ENCODE measurements at places on chromosomes 13 and 19.

- no peak for DNase-seq
Observed at GRCh38 chr19:46975925-46976782, 43.5 kb upstream of the NPAS1 start.

DNA sequence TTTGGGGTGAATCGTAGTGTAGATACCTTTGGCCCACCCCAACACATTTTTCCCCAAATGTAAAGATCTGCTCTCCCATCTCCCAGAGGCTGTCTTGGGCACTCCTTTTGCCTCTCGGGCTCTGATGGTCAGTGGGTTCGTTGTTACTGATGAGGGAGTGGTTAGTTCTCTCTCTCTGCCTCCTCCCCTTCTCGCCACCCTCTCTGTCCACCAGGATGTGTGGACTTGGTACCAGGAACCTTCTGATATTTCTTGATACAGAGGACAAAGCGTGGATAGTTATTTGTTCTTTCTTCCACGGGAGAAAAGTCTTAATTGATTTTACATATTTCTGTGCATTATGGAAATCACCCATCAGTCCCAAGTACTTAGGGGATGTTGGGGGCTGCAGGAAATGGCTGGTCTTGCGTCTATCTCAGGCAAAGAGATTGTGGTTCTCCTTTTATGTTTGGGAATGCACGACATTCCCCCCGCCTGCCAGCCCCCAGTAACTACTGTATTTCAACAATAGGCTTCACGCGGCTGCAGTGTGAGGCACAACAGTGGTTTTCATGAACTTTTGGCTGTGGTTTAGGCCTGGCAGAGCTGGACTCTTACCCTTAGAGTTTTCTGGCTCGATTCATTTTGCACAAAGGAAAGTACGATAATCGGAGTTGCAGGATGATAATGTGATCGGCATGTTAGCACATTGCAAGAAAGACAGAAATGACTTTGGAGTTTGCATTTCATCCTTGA is 79.0 kb upstream of the ZNF536 start:
- no peak for DNase-seq

- no peak for DNase-seq
Observed at GRCh38 chr19:43465468-43466120, at the start of gene LYPD3. Gene LYPD3 (minus strand): TSS chr19:43465608. CDS start chr19:43465571, 37 bp downstream.

GRCh38 chr19:28297586-28298157 is 915.3 kb downstream of the UQCRFS1 start:
- DNase-seq = no peak

GRCh38 chr19:37655689-37656371 is 565 bp upstream of the ZFP30 start:
- peak; percentile 82 for DNase-seq

DNA sequence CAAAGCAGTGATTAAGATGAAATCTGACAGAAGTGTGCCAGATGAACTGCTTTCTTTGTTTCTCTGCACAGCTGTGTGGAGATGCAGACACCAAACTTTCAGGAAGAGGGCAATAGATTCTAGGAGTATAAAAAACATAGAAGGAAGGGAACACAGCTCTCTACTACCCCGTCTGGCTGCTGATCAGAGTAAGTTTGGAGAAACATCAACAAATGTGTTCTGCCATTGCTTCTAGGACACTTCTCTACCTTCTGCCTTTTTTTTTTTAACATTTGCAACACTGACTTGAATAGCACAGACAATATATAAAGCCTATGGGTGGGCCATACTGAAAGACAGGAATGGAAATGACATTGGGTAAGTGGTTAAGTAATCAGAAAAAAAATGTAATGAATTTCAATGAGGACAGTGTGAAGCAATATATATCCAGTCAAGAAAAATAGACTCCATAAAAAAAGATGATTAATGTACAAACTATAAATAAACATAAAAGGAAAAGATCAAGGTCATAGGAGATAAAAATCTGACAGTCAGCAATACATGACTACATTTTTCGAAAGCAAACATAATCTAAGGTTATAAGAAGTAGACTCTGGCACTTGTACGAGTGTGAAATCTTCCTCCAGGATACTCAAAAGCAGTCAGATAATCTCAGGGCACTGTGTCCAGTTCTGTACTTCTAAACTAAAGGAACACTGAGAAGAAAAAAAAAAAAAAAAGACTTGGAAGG is 21.4 kb downstream of the NUFIP1 start:
- no peak for DNase-seq

DNA sequence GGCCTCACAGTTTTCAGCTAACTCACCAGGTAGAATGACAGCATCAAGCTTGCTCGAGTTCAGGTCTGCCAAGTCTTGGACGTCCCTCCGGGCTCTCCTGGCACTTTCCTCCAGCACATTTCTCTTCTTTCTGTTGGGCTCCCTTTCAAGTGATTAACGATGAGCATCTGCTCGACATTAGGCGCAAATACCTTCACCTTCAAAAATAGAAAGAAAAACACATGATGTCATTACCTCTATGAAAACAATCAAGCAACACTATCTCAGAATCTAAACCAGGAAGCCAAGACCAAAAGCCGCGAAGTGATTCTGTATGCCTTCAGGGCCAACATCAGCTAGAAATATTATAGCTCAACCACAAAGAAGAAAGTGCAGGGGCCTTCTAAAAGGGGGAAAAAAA is 15.4 kb upstream of the CLN5 start:
- no peak for DNase-seq

GRCh38 chr19:5313307-5313706 is 27.3 kb downstream of the PTPRS start:
- DNase-seq = no peak

- no peak for DNase-seq
Observed at GRCh38 chr13:39821977-39822376, 166.5 kb downstream of the COG6 start.

DNA sequence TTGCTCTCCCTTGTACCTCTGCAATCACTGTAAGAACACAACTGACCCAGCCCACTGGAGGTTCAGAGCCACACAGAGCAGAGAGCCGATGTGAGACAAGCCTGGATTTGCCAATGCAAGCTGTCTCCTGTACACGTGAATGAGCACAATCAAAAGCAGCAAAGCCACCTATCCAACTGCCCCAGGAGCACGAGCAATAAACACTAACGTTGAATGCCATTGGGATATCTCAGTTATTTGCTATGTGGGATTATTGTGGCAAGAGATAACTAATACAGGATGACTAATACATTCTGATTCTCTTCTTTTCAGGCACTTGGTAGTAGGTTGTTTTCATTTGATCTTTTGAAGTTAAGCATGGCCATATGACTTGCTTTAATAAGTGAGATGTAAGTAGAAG is 85.2 kb upstream of the FAM216B start:
- no peak for DNase-seq

DNA sequence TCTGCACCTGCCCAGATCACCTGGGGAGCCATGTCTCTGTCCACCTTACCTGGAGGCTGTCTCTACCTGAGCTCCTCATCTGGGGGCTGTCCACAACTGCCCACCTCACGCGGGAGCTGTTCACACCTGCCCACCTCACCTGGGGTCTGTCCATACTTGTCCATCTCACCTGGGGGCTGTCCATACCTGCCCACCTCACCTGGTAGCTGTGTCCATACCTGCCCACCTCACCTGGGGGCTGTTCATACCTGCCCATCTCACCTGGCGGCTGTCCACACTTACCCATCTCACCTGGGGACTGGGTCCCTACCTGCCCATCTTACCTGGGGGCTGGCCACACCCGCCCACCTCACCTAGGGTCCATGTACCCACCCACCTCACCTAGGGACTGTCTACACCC is 10.0 kb upstream of the CPAMD8 start:
- DNase-seq = no peak

DNA sequence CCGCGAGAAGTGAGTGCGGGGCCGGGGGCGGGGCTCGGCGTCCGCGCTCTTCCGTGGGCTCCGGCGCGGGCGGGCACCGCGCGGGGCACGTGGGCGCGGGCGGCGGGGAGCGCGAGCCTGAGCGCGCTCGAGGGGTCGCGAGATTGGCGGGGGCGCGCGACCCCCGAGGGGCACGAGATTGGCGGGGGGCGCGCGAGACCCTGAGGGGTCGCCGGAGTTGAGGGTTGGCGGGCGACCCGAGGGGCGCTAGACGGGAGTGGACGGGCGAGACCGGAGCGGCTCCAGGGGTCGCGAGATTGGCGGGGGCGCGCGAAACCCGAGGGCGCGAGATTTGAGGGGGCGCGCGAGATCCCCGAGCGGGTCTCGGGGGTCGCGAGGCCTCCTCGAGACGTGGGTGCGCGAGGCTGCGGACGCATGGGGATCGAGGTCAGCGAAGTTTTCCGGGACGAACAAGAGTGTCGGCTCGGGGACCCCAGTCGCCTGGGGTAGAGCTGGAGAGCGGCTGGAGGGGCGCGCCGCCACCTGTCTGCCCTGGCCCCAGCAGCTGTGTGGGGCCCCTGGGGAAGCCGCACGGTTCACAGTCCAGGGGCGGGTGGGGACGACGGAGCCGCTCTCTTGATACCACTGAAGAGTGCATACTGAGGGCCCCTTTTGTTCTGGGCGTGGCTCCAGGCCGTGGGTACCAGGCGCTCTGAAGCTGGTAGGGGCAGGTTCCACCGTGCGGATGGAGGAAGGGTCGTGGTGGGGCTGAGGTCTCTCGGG is 682 bp downstream of the SSBP4 start:
- DNase-seq = no peak

- DNase-seq = no peak
Observed at GRCh38 chr19:39128516-39129079, 3.0 kb downstream of the PAK4 start.

DNA sequence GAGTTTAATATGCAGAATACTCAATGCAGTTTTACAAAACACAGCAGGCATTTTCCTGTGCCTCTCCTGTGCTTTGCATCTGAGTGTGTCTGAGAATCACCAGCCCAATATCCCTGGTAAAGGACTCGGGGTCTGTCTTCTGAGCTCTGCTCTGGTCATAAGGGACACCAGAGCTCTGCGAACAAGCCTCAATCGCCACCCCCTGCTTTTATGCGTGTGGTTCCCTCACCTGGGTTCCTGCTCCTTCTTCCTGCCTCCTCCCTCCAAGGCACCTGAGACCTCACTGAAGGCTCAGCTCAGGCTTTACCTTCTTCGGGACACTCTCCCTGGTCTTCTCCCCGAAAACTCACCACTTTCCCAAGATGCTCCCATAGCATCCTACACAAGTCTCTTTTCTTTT is 84.5 kb downstream of the EFNB2 start:
- DNase-seq = no peak

- no peak for DNase-seq
Observed at GRCh38 chr13:25673711-25674110, 301.9 kb downstream of the ATP8A2 start.

DNA sequence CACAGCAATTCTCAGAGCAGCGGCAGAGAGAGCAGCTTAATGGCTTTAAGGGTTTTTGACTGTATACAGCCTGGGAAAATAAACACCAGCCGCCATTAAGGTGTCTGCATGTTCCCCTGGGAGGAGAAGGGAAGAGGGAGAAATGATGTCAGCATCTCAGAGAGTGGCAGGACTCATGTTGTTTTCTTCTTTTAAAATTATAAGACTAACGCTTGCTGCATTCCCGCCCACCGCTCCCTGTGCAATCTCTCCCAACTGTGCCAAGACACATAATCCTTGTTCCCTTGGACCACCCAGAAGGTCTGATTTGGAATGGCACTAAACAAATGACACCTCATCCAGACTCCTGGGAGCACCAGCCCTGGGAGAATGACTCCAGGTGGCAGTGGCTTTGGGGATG is 27.7 kb upstream of the FAM216B start:
- no peak for DNase-seq

GRCh38 chr19:37519890-37520289 is 13.2 kb downstream of the ZNF793 start:
- DNase-seq = no peak
